HS-5 (cell line): ENCODE measurements at places on chromosomes 6 and 20.

GRCh38 chr6:123118811-123119210 lies 122.8 kb downstream of the CLVS2 start:
- DNase-seq = no peak

- no peak for DNase-seq
Measured at GRCh38 chr6:4598384-4598995, 177.7 kb upstream of the CDYL start.

- no peak for DNase-seq
Measured at GRCh38 chr6:43278524-43279078, 19.5 kb upstream of the SLC22A7 start.

DNA sequence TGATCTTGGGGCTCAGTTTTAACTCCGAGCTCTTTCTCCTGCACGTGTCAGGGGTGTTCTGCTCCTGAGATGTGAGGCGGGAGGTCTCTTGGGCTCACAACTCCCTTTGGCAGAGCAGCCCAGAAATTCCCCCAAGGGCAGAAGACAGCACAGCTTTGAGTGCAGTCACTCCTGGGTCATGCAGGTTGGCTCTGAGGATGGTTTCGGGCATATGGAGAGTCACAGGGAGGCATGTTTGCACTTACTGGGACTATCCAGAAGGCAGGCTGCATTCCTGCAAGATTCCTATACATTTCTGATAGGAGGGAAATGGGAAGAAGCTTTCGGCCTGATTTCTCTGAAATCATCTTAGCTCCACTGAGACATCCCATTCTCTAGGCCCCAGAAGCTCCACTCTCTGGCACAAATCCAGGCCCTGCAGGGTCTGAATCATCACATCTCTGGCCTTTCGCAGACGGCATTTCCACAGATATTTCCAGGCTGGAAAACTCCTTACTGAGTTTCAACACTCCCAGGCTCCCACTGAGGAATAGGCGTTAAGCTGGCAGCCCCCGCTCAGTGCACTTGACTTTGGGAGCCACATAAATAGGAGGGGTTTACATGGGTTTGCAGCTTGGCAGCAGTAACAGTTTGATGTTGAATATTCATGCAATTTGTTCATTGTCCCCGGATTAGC lies 39.7 kb downstream of the AGPAT4 start:
- DNase-seq = peak; percentile 49

DNA sequence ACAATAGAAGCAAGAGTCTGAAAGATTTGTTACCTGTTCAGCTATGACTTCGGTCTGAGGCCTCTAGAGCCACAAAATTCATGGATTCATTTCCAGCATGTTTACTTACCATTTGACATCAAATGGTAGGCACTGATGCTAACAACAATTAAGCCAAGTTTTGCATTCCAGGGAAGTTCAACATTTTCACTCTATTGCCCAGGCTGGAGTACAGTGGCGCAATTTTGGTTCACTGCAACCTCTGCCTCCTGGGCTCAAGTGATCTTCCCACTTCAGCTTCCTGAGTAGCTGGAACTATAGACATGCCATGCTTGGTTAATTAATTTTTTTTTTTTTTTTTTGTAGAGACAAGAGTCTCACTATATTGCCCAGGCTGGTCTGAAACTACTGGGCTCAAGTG lies 114.1 kb upstream of the SGK1 start:
- DNase-seq = no peak

DNA sequence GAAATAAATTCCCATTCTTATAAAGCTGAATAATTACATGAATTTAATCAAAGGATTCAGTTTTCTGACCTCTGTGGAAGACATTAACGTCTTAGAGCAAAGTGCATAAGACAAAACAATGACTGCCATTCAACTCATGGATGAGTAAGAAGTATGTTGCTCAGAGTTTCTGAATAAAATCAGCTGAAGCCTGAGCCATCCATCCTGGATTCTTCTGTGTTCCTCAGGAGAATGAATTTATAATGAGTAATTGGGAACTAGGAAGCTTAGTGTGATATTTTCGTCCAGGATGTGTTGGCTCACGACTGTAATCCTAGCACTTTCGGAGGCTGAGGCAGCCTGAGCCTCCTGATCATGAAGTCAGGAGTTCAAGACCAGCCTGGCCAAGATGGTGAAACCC lies 62.8 kb downstream of the PERP start:
- peak; percentile 13 for DNase-seq

- DNase-seq = no peak
Measured at GRCh38 chr6:109393886-109394281, 11.6 kb upstream of the CD164 start.

DNA sequence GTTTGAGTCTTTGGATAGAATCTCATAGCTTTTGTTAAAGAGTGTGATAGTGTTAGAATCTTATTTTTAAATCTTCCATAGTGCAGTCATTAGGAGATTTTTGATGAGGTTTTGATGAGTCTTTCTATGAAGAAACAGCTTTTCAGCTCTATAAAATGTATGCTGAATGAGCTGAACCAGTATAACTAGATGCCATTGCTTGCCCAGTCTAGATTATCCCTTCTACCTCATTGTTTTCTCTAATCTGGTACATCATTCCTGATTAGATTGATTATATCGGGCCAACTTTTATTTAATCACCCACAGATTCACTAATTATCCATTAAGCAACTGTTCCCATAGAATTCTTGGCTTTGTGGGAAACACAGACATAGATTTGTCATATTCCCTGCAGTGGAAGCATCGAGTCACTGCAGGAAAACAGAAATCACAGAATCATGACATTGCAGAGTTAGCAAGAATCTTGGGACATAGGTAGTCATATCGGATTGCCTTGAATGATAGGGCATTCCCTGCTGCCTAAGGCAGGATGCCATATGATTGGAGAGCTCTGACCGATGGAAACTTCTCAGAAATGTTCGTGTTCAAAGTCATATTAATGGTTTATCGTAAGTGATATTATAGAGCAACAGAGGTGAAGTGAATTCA lies 882.7 kb upstream of the FLRT3 start:
- peak; percentile 14 for DNase-seq

- DNase-seq = no peak
Measured at GRCh38 chr20:50625986-50626677, 65.2 kb downstream of the RIPOR3 start.

GRCh38 chr6:106609699-106610098 lies 19.6 kb downstream of the RTN4IP1 start:
- no peak for DNase-seq

DNA sequence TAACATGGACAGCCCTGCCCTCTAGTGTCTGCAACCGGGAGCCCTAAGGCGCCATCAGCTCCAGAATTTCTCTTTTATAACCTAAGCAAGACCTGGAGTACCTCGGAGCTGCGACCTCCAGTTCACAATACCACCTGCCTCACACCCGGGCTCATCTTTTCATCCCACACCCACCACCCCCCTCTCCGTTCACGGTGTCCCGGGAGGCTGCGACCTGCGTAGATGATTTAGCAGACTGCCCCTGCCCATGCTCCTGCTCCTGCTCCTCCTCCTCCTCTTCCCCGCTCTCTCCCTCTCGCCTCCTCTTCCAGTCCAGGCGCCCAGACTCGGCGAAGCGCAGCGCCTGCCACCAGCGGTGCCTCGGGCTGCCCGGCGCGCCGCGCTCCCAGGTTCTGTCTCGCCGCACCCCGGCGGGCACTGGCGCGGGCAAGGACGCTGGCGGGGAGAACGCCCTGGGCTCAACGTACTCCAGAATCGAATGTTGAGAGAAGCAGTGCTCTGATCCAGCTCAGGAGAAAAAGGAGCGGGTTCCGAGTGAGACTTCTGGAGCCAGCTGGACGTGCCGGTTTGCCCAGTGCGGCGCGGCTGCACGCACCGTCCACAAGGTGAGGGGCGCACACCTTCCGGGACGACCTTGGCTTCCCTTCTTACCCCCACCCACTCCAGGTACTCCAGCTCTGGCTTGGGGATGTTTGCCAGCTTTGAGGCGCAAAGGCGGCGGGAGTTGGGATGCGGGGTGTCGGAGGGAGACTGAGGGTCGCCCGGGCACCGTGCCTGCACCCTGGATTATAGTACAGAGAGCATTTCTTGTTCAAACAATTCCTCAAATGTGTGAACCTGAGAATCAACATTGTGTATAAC lies at the start of gene HTR1E:
HTR1E (plus strand) TSS at position 310 of the 861 bp plus-strand sequence. CDS start 77,807 bp downstream, outside the sequence.
- DNase-seq = no peak

DNA sequence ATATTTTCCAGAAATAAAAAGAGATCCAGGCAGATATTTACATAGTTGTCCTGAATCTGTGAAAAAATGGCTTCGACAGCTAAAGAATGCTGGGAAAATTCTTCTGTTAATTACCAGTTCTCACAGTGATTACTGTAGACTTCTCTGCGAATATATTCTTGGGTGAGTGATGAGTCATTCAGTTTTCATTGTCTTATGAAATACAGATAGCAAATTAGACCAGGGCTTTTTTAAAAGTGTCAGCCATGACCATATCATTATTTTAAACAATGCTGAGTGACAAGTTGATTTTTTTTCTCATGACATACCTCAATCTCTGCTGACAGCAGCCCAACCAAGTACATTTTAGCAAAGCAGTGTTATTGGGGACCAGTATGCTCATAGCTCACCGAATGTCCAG lies 32.8 kb downstream of the TSPYL4 start:
- no peak for DNase-seq

GRCh38 chr6:11764250-11764604 lies 14.4 kb downstream of the ADTRP start:
- DNase-seq = no peak

DNA sequence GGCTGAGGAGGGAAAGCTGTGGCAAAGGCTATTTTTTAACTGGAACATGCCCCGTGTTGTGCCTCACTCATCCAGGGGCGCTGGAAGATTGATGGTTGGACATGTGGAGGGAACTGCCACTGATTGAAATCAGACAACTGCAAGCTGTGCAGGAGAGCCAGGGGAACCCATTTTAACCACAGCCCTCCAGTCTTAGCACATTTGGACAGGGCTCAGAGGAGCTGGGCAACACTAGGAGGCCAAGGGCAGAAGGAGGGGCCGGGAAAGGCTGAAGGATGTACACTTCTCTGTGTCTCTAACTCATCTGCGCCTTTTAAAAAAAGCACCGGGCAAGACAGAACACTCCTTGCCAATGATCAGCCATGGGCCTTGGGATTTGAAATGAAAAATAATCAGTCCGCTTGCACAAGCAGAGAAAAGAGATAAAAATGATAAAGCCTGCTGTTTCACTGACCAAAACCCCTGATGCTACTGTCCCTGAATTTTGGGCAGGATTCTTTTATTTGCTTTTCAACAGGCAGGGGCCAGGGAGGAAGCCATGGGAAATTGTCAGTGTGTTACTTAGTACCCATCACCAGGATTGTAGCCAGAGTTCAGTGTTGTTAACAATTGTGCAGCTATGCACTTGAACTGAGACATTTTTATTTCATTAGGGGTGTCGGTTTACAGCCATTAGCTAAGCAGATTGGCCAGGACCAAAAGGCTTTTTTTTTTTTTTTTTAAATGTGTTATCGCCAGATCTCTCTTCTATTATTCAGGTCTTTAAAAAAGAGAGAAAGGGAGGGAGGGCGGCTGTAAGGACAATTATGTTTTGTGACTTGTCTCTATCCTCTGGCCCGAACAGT lies 109.3 kb upstream of the EYA4 start:
- DNase-seq = no peak

DNA sequence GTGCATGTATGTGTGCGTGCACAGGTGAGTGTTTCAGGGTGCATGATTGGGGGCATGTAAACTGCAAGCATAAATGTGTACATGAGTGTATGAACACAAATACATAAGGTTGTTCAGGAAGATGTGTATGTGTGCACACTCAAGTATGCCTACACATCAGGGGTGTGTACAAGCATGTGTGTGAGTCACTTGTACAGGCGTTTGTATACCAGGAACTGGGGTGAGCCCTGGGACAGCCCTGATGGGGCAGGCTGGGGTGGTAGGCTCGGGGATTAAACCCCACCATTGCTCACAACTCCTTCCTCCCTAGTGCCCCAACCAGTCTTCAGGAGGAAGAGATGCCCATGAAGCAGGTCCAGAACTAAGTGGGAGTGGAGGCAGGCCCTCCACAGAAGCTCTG lies 4.3 kb downstream of the CRIP3 start:
- DNase-seq = no peak

DNA sequence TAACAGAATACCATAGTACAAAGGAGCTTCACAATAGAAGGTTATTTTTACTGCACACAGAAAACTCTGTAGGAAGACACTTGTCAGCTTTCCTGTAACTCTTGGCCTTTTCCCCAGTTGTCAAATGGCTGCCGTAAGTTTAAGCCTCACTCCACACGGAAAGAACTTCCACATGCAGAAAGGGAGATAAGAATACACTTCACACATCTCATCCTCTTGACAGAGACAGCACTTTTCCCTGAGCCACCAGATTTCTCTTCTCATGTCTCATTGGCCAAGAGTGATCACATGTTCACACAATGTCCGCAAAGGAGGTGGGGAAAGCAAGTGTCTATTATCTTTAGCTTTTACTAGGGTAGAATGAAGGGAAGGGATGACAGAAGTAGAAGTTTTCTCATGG lies 540.7 kb downstream of the HAO1 start:
- no peak for DNase-seq

GRCh38 chr6:79913369-79913768 lies 34.0 kb downstream of the ELOVL4 start:
- DNase-seq = no peak

DNA sequence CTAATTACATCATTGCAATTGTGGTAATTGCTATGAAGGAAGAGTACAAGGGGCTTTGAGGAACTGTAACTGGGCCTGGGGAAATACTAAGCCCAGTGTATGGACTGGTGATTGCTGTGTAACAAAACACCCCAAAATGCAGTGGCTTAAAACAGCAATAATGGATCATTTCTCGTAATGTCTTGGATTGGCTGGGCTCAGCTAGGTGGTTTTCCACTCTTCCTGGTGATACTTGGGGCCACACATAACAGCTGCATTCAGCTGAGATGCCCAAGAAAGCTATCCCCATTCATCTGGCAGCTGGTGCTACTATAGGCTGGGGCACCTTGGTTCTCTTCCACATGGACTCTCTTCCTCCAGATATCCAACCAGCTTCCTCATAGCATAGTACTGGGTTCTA lies 150.3 kb downstream of the EYA2 start:
- DNase-seq = no peak

GRCh38 chr6:46888031-46888430 lies 33.7 kb downstream of the ADGRF5 start:
- DNase-seq = no peak

- no peak for DNase-seq
Measured at GRCh38 chr20:31815408-31816188, 3.6 kb upstream of the MYLK2 start.

DNA sequence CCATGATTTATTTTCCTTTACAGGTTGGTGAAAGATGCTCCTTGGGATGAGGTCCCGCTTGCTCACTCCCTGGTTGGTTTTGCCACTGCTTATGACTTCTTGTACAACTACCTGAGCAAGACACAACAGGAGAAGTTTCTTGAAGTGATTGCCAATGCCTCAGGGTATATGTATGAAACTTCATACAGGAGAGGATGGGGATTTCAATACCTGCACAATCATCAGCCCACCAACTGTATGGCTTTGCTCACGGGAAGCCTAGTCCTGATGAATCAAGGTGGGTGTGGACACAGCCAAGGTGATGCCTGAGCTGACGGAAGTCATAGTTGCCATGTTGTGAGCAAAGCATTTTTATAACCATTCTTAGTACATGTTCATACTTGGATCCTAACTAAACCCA lies 34.6 kb upstream of the CALHM6 start:
- DNase-seq = no peak

- no peak for DNase-seq
Measured at GRCh38 chr20:34979366-34980153, 23.9 kb downstream of the MYH7B start.

- DNase-seq = no peak
Measured at GRCh38 chr6:35365594-35366203, 23.3 kb downstream of the PPARD start.
